ENCODE measurements at places on chromosomes 13 and 19. TPM values are rescaled to one million over a fixed set of nuclear protein-coding genes. Genes with fewer than 3 reads are reported as not detected.

KRTDAP gene
- total RNA-seq: not detected

KLK1 gene
- 130 TPM for total RNA-seq

KIR3DL3 gene
- not detected for total RNA-seq

POSTN gene
- 20.6 TPM for total RNA-seq

LYPD5 gene
- 3.9 TPM for total RNA-seq

MISP3 gene
- total RNA-seq: 32.7 TPM

ZNF763 gene
- total RNA-seq: 2.5 TPM

ATXN8OS gene
- not detected for total RNA-seq

GRCh38 chr19:12783291-12783848 is 7.9 kb upstream of the JUNB start:
- peaks cover 32% of the 10 kb centered on the region for H3K4me1 ChIP-seq
- peak overlapping the region; percentile 100 for H3K27ac ChIP-seq
- no peak for DNase-seq
- H3K27me3 ChIP-seq: no peaks in the 10 kb centered on the region
- no peaks in the 10 kb centered on the region for H3K36me3 ChIP-seq
- peak overlapping the region; percentile 42 for H3K4me3 ChIP-seq

- DNase-seq: no peak
- H3K4me3 ChIP-seq: no peak overlapping the region
- H3K27ac ChIP-seq: no peak overlapping the region
- H3K27me3 ChIP-seq: no peaks in the 10 kb centered on the region
- no peaks in the 10 kb centered on the region for H3K4me1 ChIP-seq
- H3K36me3 ChIP-seq: no peaks in the 10 kb centered on the region
Observed at GRCh38 chr19:597406-598315, 8.0 kb downstream of the HCN2 start.

GRCh38 chr13:84380866-84381265 is 498.6 kb upstream of the SLITRK1 start:
- no peak overlapping the region for H3K4me3 ChIP-seq
- DNase-seq: no peak
- H3K4me1 ChIP-seq: no peaks in the 10 kb centered on the region

- H3K4me3 ChIP-seq: no peak overlapping the region
- no peaks in the 10 kb centered on the region for H3K4me1 ChIP-seq
Observed at GRCh38 chr19:29855741-29856500, 44.1 kb downstream of the CCNE1 start.

DNA sequence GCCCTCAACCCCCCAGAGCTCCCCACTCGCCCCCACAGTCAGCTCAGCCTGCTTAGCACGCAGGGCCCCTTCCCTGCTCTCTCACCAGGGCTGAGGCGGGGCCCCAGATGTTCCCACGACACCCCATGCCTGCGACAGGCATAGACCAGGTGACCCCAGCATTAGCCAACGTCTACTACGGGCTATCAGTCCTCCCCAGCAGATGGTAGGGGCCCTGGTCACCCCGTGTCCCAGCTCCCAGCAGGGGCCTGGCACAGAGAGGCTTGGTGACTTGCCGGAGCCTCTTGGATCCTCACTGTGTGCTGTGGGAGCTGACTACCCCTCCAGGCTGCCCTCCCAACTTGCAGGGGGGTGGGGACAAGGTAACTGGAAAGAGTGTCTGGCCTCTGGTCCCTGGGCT is 80.6 kb downstream of the KDM4B start:
- H3K27me3 ChIP-seq: no peaks in the 10 kb centered on the region
- no peaks in the 10 kb centered on the region for H3K36me3 ChIP-seq
- no peak for DNase-seq
- H3K27ac ChIP-seq: no peak overlapping the region
- H3K4me1 ChIP-seq: peaks cover 31% of the 10 kb centered on the region

GRCh38 chr13:19586904-19587634 is 25.7 kb upstream of the TPTE2 start:
- DNase-seq: peak; percentile 27
- no peaks in the 10 kb centered on the region for H3K36me3 ChIP-seq
- H3K27ac ChIP-seq: no peak overlapping the region
- H3K27me3 ChIP-seq: no peaks in the 10 kb centered on the region
- H3K4me3 ChIP-seq: no peak overlapping the region

DNA sequence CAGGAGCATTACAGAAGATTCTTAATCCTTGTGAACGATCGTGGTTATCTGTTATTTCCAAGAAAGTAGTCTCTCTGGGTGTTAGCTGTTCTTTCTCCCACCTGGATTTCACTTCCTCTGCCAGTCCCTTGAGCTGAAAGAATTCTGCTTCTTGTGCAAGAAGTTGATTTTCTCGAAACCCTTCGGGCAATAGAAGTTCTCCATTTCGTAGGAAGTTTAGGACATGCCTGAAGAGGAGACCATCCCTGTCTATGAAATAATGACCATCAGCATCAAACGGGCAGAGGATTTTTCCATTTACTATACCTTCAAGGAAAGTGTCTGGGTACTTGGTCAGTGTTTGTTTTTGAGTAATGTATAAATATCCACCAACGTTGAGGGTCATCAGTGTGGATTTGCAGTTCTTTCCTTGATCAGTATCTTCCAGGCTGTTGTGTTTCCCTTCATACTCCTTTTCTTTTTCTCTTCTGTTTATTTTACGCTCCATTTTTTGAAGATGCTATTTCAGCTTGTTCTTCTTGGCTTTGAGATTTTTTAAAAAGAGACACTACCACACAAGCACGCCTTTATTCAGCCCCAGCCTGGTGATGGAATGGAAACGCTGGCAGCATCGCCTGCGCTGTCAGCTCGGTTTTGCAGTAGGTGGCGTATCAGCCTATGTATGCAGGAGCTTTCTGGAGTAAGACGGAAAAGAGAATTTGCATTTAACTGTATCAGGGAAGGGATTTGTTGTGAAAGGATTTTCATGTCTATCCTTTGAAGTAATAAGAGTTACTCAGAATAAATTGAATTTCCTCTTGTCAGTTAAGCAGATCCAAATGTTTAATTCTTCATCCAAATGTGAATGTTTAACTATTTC is 6.5 kb downstream of the KCTD4 start:
- no peaks in the 10 kb centered on the region for H3K36me3 ChIP-seq
- H3K27ac ChIP-seq: no peak overlapping the region
- H3K4me3 ChIP-seq: no peak overlapping the region
- no peaks in the 10 kb centered on the region for H3K27me3 ChIP-seq
- DNase-seq: no peak
- H3K4me1 ChIP-seq: no peaks in the 10 kb centered on the region

DNA sequence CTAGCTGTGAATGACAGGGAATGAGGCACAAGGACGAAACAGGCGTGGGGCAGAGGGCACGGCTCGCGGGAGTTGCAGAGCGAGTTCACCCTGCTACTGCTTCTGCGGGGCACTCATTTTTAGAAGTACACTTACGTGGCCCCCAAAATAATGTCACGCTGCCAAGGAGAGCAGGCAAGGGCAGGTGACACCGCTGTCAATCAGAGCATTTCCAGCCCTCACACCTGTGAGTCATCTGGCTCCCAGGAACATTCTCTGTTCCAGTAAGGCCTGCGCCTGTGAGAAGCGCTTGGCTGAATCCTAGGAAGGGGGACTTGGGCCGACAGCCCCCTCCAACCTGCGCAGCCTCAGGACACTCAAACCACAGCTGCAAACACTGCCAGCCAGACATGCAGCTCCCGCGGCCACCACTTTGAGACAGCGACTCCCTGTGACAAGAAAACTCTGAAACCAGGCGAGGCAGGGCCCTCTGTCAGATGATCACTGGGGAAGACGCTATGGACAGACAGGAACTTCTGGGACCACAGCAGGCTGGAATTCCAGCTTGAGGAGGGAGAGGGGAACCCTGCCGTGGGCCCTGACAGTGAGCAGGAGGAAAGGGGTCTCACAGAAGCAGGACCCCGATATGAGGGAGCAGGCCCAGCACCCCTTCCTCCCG is 12.7 kb downstream of the DOT1L start:
- H3K4me1 ChIP-seq: peaks cover 8% of the 10 kb centered on the region
- H3K4me3 ChIP-seq: no peak overlapping the region
- no peak for DNase-seq
- no peaks in the 10 kb centered on the region for H3K27me3 ChIP-seq
- H3K27ac ChIP-seq: no peak overlapping the region

GRCh38 chr13:104984296-104984818 is 1551.1 kb downstream of the EFNB2 start:
- no peaks in the 10 kb centered on the region for H3K4me1 ChIP-seq
- H3K4me3 ChIP-seq: no peak overlapping the region
- H3K36me3 ChIP-seq: no peaks in the 10 kb centered on the region
- H3K27me3 ChIP-seq: no peaks in the 10 kb centered on the region
- DNase-seq: no peak
